ENCODE measurements at places on chromosomes 12 and 14.

- DNase-seq: no peak
Observed at GRCh38 chr12:93638954-93639353, 38.2 kb upstream of the CRADD start.

DNA sequence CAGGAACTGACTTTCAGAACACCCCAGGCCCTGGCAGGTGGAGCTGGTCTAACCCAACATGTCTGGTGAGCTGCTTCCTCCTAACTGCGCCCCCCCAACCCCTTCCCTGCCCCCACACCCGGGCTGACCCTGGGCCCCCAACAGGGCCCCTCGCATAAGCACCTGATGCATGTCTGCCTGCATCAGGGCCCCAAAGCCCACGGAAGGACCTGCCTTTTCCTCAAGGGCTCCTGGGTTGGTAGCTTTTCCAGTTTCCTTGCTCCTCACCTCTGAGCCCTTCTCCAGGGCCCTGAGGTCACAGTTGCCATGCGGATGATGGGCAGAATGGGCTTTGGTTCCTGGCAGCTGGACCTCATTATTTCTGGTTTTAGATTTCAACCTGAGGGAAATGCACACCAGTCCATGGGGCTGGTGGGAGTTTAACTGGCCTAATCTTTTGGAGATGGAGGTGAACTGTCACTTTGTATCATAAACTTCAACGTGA, 18.5 kb downstream of the TESC start:
- no peak for DNase-seq

DNA sequence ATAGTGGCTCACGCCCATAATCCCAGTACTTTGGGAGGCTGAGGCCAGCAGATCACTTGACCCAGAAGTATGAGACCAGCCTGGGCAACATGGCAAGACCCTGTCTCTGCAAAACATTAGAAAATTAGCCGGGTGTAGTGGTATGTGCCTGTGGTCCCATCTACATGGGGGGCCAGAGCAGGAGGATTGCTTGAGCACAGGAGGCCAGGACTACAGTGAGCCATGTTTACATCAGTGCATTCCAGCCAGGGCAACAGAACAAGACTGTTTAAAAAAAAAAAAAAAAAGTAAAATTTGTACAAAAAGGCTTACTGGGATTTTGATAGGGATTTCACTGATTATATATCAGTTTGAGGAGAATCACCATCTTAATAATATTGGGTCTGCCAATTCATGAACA, 7.8 kb downstream of the HCFC2 start:
- no peak for DNase-seq

GRCh38 chr12:112597986-112598385, 179.2 kb downstream of the PTPN11 start:
- no peak for DNase-seq

DNA sequence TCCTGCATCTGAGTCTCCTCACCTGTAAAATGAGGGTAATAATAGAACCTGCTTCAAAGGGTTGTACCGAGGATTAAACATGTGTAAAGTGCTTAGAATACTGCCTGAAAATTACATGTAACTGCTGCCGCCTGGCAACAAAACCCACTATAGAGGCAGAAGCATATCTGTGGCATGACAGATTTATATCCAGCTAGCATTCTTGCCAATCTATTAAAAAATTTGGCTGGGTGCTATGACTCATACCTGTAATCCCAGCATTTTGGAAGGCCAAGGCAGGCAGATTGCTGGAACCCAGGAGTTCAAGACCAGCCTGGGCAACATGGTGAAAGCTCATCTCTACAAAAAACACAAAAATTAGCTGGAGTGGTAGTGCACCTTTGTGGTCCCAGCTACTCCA, 16.4 kb upstream of the KSR2 start:
- no peak for DNase-seq

DNA sequence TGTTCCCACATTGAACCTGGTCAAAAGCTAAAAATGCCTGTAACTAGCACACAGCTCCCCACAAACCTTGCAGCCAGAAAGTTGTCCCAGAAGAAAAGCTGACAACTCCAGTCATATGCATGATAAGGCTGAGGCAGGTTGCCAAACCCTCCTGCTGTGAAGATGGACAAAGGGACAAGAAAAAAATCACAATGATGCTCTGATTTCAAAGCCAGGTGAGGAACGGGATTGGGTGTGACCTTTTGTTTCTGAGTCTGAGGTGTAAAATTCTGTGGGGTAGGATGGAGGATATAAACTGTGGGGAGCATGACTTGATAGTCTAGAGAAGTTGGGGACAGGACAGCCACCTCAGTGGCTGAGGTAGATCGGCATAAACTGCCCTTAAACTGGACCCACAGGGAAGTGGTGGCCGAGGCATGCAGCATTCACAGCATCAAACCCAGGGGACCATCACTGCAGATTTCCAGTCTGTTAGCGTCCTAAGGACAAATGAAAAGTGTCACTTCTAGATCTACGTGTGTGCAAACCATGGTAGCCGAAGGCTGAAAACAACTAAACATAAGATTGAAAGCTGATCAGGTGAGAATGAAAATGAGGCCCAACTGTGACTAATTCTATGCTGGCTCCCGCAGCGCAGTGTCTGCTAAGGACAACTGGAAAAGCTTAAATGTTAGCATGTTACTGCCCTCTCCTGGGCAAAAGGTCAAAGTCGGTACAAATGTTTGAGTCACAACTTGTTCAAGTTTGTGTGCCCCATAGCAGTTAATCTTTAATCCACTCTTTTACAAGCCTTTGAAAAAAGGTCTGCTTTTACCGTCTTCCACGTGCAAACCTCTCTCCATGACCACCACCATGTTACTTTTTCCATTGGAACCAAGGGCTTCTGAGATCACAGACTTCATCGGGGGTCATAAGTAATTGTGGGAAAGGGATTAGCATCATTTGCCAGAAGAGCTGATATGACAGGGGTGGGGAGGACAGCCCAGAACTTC, 39.8 kb downstream of the GRIN2B start:
- DNase-seq: peak; percentile 78

DNA sequence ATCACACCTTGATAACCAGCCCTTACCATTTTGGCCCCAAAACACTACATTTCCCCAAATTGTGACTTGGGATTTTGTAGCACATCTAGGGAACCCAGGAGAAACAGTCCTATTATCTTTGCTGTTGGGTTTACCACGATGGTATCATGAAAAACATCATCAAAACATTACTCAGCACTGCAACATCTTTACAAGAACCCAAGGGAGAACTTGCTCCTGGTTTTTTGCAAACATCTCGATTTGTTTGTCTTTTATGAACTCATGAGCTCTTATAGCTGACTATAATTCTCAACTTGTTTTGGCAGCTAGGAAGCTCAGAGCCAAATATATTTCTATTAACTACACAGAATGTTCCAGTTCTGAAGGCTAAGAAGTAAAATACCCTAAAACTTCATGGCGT, 65.7 kb downstream of the TBX5 start:
- no peak for DNase-seq

DNA sequence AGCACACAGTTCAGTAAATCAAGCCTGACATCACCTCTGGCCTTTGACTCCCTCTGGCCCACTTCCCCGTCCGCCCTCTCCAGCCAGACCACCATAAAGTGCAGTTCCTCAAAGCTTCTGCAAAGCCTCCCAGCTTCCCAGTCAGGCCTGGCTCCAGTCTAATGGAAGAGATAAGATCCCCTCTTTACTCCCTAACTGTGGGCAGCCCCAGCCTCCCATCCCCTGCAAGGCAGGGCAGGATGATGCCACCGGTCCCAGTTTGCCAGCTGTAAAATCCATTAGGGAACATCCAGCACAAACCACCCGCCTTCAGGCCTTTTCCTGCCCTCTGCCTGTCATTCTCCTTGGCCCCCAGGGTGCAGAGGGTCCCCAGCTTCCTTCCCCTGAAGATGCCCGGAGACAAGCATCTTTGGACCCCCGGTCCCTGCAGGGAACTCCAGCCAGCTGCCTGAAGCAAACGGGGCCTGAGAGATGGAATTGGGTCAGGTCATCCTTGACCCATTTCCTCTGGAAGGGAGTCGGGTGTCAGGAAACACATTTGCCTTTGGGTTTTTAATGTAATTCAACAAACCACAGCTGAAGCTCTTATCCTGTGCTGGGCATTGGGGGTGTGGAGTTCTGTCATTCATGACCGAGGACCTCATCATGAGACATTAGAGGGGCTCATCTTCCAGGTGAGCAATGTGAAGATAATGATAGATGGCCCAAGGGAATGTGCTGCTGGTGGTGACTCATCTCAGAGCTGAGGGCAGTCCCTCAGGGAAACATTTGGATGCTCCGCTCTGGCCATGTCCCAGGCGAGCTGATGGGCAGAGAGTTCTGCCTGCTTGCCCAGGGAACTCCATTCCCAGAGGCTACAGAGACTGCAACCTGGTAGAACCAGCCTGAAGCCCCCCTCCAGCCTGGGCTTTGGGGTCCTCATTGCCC, 93.8 kb upstream of the CLMN start:
- DNase-seq: no peak

- no peak for DNase-seq
Observed at GRCh38 chr12:87280893-87281292, 748.3 kb downstream of the C12orf50 start.

GRCh38 chr14:69092840-69093422, 60.0 kb downstream of the DCAF5 start:
- DNase-seq: no peak

GRCh38 chr12:110824342-110824741, 22.4 kb upstream of the CCDC63 start:
- no peak for DNase-seq

GRCh38 chr12:33054371-33054770, 157.8 kb upstream of the PKP2 start:
- DNase-seq: no peak

DNA sequence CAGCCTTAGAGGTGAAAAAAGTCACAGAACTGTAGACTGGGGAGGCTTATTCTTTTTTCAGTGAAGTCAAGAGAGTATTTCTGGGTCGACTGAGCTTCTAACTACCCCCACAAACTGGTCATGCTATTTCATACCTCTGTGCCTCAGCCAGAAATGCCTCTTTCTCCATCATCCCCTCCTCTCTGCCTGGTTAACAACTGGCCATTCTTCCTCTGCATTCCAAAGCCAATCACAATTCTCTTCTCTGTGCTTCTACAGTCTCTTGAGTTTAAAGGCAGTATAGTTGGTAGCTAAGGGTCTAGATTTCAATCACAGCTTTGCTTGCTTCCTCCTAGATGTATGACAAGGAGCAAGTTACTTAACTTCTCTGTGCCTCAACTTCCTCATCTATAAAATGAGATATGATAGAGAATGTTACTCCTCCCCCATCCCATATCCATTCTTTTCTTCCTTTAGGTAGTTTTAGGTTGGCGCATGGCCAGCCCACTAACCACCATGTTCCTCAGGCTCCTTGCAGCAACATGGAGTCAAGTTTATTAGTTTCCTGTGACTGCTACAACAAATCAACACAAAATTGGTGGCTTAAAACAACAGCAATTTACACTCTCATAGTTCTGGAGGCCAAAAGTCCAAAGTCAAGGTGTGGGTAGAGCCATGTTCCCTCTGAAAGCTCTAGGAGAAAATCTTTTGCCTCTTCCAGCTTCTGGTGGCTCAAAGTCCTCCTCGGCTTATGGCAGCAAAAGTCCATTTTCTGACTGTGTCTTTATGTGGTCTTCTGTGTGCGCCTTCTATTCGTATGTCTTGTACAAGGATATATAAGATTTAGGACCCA, 62.5 kb downstream of the ITPR2 start:
- DNase-seq: no peak

DNA sequence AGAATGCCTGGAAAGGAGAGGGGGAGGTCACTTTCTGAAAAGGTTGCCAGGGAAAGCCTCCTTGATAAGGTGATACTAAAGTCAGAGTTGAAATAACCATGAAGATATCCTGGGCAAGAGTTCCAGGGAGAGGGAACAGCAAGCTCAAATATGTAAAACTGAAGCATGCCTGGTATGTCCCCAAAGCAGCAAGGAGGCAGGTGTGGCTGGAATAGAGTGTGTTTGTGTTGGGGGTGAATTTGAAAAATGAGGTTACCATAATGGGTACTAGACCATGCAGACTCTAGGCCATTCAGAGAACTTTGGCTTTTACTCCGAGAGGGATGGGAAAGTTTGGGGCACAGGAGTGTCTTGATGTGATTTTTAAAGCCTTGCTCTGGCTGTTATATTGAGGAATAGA, 66.7 kb upstream of the PTCSC3 start:
- DNase-seq: no peak

DNA sequence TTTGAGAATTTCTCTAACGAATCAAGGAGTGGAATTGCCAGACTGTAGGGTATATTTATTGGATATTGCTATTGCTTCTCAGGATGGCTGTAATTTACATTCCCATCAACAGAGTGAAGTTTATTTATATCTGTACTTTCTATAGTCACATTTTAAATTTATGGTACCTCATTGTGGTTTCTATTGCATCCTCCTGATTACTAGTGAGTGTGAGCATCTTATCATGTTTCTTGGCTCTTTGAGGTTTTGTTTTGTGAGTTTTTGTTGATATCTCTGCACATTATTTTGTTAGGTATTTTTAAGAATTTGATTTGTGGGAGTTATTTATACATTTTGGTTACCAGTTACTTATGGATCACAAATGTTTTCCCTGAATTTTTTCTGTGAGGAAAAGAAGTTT, 13.9 kb downstream of the DNM1L start:
- DNase-seq: no peak

DNA sequence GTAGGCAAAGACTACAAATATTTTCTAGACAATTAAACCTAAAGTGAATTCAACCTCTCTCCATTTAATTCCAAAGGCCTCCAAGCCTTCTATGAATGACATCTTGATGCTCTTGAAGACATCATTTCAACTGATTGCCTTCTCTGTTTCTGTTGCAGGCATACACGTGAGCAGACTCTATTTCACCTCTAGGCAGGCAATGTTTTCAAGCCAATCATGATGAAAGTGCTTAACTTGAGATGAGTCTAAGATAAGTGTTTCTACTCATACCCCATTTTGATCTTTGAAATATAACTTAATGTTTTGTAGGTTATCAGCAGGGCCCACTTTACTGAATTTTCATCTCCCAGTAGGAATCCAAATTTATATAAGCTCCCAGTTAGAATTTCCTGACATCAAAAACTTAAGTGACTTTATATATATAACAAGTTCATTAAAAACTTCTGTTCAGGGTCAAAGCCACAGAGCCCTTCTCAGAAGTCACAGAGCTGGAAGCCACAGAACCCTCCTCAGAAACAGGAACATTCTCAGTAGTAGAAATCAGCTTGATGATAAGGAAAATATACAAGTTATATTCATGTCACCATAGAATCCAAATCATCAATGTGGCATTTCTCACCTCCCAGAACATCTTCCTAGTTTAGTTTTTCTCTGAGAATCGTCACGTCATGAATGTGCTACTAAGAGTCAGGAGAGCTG, 108.5 kb downstream of the PHLDA1 start:
- DNase-seq: no peak

DNA sequence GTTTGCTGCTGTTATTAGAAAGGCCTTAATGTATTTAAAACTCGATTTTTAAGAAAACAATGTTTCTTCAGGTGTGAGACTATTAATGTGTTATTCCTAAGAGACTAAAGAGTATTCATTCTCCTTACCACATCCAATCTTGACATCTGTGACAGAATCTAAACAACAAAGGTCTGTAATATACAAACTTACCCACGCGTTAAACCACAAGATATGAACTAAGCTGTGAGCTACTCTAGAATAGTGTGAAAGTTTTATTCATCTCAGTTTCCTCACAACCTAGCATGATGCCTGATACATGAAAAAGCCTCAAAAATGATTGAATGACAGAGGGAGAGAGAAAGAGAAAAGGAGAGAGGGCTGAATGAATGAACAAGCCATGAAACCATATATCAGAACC, 117.3 kb upstream of the COCH start:
- DNase-seq: no peak
